NCI-H526 (cell line): ENCODE measurements at places on chromosomes 6 and 20.

- DNase-seq: no peak
Measured at GRCh38 chr6:45927421-45928320, 88.0 kb downstream of the CLIC5 start.

- no peak for DNase-seq
Measured at GRCh38 chr6:33607784-33608161, 13.3 kb upstream of the ITPR3 start.

DNA sequence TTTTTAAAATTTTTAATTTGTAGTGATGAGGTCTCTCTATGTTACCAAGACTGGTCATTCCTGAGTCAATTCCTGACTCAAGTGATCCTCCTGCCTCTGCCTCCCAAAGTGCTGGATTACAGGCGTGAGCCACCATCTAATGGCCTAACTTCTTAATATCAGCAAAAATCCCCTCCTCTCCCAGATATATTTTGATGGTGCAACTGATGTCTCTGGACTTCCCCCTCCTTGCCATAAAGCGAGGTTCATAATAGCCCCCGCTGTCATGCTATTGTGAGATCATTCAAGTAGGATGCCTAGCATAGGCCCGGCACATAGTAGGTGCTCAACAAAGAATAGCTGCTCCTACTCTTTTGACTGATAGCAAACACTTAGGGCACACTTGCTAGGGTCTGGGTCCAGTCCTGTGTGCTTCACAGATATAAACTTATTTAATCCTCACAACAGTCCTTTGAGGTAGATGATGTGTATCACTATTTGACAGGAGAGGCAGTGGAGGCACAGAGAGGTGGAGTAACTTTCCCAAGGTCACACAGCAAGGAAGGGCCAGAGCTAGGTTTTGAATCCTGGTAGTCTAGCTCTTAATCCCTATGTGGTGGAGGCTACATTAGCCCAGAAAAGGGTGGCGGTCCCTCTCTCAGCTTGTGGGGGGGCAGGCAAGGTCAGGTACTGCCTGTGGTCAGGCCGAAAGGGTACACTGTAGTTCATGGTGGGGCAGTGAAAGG, 14.6 kb downstream of the SRC start:
- DNase-seq: no peak

- peak; percentile 17 for DNase-seq
Measured at GRCh38 chr20:23622839-23623343, 14.9 kb downstream of the CST3 start.

GRCh38 chr6:118808793-118809638, 84.9 kb upstream of the ASF1A start:
- DNase-seq: no peak

- DNase-seq: no peak
Measured at GRCh38 chr20:49561256-49561655, 6.7 kb downstream of the PTGIS start.

GRCh38 chr6:84517741-84518530, 246.5 kb downstream of the TBX18 start:
- no peak for DNase-seq

GRCh38 chr6:84141521-84141920, 85.9 kb downstream of the CEP162 start:
- no peak for DNase-seq

- no peak for DNase-seq
Measured at GRCh38 chr6:8181951-8182845, 79.8 kb upstream of the EEF1E1 start.

DNA sequence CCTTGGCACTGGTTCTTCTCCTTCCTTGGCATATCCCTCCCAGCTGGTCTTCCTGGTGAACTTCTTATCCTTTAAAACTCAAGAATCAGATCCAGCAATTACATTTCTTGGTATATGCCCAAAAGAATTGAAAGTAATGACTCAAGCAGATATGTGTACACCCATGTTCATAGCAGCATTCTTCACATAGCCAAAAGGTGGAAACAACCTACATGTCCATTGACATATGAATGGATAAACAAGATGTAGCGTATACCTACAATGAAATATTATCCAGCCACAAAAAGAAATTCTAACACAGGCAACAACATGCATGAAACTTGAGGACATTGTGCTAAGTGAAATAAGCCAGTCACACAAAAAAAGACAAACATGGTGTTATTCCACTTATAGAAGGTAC, 103.7 kb upstream of the NT5E start:
- no peak for DNase-seq

GRCh38 chr6:138106665-138107077, 548 bp downstream of the PERP start:
- DNase-seq: no peak

DNA sequence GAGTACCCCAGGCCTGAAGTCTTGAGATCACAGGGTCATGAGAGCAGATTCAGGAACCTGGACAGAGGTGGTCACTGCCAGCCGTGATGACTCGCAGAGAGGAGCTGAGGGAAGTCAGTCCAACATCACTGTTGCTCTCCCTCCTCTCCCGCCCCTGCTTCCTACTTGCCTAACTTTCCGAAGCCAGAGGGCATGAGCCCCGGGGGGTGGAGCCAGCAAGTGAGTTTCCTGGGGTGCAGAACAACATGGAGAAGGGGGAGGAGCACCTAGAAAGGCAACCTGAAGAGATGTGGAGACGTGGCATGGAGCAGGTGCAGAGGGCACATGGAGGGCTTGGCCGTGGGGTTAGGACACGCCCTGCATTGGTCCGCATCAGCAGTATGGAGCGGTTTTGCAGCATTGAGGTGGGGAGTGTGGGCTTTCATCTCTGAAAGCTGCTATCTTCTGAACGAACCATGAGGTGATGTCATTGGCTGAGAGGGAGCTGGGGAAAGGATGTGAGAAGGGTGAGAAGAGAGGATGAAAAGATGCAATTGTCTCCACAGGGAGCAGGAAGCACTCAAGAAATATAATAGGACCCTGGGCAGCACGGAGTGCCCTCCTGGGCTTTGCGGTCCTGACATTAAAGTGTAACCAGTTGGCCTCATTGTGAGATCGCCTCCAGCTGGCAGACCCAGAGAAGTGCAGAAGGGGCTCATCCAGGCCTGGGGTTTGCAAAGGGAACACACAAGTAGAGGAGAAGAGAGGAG, 25.0 kb downstream of the GDAP1L1 start:
- DNase-seq: no peak

DNA sequence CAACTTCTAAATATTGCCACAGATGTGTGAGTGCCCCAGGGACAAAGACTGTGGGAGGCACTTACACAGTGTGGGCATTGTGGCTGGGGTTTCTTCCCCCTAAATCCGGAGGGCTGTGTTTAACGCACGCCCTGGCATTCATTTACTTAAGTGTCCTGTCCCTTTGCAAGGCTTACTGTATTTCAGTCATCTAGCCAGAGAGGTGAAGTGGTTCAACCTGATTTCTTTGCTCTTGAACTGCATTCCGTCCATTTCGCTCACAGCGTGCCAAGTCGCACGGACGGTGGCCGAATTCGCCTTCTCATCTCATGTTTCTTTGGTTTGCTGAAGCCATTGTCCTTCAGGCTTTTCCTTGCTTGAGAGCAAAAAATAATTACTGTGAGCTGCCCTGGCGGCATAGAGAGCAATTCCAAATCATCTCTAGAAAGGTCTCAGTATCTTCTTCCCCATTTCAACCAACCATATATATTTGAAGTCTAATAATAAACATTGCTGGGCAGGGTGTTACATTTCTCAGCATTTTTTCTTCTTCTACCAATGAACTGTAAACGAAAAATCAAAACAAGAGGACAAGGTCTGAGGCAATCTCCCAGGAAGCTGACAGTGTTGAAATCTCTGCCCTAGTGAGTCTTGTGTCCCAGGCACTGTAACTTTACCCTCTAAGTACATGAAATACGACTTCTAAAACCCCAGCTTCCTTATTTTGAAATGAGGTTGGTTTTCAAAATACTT, 16.9 kb downstream of the SYTL3 start:
- DNase-seq: no peak
